ENCODE measurements at places on chromosomes 6 and 20.

DNA sequence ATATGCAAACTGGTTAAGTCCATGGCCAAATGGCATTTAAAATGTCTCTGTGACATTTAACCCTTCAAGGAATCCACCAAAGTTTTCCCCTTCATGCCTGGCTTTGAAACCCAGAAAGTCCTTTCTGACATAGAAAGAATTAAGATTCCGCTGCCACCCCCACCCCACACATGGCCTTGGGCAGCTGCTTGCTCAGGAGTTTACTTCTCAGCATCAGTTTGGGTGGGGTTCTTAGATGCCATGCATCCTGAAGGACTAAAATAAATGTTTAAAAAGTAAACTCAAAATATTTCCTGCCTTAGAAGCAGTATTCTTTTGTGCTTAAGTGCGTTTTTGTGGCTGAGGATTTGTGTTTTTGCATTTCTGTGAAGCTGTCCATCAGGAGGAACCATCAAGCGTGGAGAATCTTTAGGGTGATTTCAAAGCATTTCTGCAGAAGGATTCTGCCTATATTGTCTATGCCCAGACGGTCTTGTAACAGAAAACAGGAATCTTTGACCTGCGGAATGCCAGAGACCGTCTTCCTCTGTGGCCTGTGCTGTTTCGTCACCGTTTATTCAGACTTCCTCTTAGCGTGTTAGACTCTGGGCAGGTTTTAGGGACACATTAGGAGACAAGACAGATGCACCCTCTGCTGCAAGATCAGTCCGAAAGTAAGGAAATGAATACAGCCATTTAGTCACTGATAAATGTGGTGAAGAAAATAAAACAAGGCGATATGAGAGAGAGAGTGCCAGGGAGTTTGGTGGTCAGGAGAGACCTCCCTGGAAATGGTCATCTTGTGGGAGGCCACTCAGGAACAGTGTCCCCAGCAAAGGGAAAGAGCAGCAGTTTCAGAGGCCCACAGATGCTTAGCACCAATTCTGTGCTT is 6.2 kb downstream of the DUSP22 start:
- no peak for DNase-seq

GRCh38 chr20:51003753-51004152 is 19.2 kb downstream of the KCNG1 start:
- no peak for DNase-seq

- DNase-seq = no peak
These were observed 5.2 kb downstream of the TNNC2 start for GRCh38 chr20:45821947-45822346.

GRCh38 chr20:57678340-57678739 is 31.5 kb downstream of the PMEPA1 start:
- DNase-seq = no peak

- no peak for DNase-seq
These were observed 465.2 kb upstream of the CITED2 start for GRCh38 chr6:139839506-139840156.

GRCh38 chr20:63861365-63861934 is at the start of gene ABHD16B:
TSS of gene ABHD16B (plus strand) at chr20:63861498. CDS start at chr20:63861541, 43 bp downstream.
- no peak for DNase-seq

- DNase-seq = no peak
These were observed 327.6 kb upstream of the HTR1E start for GRCh38 chr6:86609549-86610388.

GRCh38 chr6:70351461-70351860 is 48.6 kb upstream of the COL9A1 start:
- DNase-seq = no peak

DNA sequence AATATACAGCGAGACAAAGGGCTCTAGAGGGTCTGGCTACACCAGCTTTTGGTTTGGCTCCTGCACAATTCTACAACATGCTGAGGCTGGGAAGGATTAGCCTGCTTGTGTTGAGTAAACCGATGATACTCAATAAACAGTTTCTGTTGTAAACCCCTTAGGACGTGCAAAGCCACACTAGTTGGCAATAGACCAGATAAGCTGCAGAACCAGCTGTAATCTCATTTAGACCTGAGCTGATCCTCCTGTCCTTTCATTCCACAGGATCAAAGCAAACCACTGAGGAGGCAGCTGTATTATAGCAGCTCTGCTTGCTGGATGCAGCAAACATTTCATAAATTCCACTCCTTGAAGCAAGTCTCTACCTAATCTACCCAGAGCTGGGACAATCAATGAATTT is 79.7 kb downstream of the MMS22L start:
- DNase-seq = no peak

DNA sequence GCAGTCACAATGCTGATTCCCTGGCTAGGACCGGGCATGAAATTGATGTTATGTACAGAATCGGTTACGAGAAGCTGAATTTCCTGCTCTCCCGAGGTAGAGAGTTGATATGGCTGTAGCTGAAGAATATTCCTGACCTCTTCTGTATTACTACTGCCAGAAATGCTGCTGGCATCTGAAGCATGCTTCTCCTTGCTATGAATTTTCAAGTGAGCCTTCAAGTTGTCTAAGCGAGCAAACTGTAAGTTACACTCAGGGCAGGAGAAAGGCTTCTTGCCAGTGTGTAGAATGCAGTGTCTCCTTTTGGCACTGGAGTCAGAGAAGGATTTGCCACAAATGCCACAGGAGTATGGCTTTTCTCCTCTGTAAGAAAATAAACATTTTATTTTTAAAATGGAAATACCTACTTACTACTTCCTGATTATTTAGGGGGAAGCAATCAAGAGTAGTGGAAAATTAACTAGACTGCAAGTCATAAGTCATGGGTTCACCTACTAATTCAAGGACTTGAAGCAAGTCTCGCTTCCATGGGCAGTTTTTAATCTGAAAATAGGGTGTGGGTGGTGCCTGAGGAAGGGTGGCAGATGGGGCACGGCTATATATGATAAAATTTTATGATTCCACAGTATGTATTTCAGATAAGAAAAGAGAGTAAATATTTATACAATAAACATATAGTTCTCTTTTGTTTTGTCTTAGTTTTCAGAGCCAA is 10.8 kb upstream of the MICAL1 start:
- DNase-seq = no peak

DNA sequence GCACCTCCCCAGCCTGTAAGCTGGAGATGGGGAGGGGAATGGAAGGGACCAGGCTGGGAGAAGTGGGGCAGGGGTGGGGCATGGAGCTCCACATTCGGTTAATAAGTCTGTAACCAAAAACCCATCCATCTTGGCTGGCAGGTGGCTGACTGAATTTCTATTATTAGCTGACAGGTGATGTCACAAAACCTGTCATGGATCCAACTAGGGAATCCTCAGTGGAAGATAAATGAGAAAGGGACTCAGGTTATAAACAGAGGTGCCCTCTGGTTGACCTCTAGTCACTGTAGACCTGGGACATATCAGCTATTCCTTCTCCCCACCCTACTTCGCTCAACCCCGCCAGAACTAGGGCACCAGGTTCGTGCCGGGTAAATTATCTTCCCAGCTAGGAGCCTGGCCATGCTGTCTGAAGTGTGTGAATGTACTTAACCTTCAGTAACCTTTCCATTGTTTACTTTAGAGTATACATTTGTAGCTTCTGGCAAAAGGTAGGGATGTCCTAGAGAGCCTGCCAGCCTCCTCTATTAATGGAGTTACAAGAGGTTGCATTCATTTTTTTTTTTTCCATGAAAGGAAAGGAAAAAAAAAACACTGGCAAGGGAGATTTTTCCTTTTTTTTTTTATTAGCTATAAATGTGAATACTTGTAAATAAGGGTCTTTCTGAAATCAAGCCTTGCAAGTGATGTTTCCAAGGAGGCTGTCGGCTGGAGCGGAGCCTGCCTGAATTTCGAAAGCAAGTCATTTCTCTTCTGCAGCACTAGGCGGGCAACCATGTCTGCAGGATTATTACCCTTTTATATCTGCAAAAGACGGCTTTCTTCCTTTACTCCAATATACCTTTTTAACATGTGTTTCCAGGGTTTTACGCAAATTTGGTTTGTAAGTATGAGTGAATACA is 135.9 kb downstream of the TMEM242 start:
- DNase-seq = no peak

GRCh38 chr20:13455713-13456112 is 183.0 kb downstream of the TASP1 start:
- DNase-seq = no peak

- no peak for DNase-seq
These were observed 29.0 kb upstream of the PTCHD4 start for GRCh38 chr6:48139818-48140614.

- DNase-seq = no peak
These were observed 652.5 kb upstream of the EPHA7 start for GRCh38 chr6:94071835-94072234.

DNA sequence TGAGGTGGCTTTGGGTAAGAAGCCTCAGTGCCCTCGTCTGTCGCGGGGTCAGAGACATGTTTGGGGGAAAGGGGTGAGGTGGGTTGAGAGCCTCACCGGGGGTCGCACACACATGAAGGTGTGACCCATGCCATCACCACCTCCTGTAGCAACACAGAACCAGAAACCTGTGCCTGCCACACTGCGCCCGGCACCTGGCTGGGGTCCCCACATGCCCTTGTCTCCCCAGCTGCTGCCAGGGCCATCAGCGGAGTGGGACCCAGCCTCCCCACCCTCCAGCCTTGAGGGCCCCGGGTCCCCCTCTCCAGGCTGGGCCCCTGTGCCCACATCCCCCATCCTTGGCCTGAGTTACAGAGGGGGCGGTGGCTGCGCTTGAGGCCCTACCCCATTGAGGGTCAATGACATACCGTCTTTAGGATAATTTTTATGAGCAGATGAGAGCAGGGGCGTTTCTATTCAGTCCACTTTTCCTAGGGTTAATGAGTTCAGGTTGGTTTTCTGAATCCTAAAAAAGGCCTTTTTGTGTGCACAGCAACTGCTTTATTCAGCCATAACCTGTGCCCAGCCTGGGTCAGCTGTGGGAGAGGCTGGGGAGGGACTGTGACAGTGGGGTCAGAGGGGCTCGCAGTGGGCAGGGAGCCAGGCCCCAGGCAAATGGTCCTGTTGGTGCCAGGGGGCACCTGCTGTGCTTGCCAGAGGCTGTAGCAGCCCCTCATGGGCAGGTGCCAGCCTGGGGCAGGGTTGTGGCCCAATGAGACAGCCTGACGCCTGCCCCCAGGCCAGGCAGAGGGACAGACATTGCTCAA is 19.4 kb downstream of the APCDD1L start:
- no peak for DNase-seq

- no peak for DNase-seq
These were observed 5.6 kb downstream of the BRPF3 start for GRCh38 chr6:36202101-36202500.

DNA sequence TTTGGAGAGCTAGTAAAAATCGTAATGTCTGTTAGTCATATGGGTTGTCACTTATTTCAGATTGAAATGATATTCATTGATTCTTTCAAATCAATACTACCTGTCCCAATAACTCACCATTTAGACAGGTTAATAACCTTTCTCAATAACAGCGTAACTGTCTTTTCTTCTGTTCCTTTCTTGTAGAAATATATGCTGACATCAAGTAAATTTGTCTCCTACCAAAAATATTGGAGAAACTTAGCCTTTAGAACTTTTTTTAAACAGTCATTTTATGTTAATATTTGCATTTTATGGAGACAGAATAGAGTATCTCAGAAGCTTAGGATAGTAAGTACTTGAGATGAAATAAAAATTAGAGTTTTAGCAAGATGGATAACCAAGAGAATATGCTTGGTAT is 278.2 kb downstream of the UST start:
- no peak for DNase-seq

- DNase-seq = no peak
These were observed 6.5 kb downstream of the MDGA1 start for GRCh38 chr6:37690964-37691735.

DNA sequence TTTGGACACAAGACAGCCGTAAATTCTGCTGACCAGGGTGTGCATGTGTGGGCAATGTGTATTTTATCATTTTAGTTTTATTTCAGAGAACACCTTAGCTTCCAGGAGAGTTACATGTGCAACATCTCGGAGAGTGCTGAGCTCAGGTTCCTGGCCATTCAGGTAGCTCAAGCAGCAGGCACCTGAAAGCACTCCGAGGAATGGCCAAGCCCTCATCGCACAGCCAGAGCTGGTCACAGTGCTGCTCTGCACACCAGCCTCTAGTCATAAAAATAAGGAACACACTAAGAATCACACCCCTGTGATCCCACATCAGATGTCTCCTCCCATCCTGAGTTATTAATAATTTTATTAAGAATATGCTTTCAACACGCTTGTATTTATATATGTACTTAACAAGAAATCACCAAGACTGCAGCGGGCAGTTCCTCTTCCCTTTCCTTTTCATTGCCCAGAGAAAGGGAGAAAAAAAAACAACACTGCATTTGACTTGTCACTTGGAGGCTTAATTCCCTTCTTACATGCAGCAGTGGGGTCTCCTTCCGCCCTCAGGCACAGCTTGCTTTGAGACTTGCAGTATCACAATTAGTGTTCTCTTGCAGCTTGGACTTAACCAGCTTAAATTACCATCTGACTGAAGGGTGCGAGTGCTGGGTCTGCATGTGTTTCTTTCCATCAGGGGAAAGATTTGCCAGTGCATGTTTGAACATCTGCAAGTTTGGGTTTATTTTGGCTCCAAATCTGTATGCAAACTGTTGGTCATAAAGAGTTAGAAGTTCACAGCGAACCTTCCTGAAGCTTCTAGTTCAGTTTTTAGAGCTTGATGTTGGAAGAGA is 36.0 kb upstream of the IRF4 start:
- no peak for DNase-seq

DNA sequence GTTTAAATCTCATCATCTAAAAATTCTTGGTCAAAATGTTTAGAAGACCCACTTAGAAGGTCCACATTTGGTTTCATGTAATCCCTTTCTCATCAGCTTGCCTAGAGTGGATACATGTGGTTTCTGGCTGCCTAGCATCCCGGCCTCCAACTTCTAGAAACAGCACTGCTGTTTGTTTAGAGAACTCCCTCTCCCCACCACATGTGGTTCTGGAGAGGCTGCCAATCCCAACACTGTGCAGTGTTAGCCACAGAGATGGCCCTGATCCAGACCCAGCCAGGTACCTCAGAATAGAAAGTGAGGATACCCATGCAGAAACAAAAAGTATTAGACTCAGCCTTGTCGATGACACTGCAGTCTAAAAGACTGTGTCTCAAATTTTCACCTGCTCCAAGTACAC is 241.8 kb downstream of the BCKDHB start:
- no peak for DNase-seq
